ENCODE measurements at places on chromosomes 13 and 19.

GRCh38 chr13:44726214-44726613 lies 150.1 kb upstream of the TSC22D1 start:
- DNase-seq, result no peak

DNA sequence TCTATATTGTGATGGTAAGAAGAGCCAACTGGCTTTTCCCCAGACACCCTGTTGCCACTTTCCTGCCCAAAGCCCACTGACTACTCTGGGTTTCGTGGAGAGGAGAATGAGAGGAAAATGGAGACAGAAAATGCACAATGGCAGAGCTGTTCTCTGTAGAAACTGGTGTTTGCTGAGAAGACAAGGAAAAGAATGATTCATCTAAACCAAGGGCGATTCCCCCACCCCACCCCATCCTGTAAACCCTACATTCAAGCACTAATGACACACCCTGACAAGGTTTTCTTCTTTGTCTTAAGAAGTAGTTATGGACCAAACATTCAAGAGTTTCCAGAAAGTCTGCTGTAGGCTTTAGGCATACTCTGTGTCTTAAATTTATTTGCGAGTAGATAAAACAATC lies 68.8 kb downstream of the DOCK9 start:
- DNase-seq, result peak; percentile 21

GRCh38 chr19:48734625-48735024 lies 5.8 kb downstream of the RASIP1 start:
- DNase-seq, result no peak

DNA sequence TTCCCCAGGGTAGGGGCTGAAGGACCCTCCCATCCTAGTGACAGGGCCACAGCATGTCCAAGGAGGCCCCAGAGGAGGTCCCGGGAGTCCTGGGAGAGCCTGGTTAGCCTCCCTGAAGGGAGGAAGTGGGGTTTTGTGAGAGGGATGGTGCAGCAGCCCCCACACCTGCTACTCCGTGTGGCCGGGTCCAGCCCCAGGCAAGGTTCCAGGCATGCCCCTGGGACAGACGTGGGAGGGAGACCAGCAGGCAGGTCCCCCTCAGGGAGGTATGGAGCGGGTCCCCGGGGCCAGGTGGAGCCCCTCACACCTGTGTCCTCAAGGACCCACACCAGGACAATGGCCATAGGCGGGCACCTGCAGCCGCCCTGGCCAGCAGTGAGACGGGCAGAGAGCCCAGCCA lies 1.9 kb upstream of the F7 start:
- no peak for DNase-seq

- DNase-seq, result no peak
Measured at GRCh38 chr13:107516517-107516916, 698.8 kb downstream of the LIG4 start.

DNA sequence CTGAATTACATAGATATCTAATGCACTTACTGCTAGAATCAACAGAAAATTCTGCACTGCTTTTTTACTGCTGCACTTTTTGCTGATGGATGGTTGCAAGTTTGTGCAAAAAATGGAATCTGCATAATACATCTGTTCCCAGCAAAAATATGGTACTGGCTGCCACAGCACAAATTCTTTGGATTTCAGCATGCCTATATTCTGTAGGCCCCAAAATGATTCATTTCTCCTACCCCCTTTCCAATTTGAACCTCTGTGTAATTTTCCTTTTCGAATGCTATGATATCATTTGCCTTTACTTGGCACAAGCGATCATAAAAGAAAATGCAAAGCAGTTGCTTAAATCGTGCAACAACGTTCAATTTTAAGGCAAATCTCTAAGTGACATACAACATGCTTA lies 524.2 kb upstream of the NBEA start:
- DNase-seq, result no peak

- DNase-seq, result no peak
Measured at GRCh38 chr13:30835442-30835841, 70.6 kb upstream of the MEDAG start.

DNA sequence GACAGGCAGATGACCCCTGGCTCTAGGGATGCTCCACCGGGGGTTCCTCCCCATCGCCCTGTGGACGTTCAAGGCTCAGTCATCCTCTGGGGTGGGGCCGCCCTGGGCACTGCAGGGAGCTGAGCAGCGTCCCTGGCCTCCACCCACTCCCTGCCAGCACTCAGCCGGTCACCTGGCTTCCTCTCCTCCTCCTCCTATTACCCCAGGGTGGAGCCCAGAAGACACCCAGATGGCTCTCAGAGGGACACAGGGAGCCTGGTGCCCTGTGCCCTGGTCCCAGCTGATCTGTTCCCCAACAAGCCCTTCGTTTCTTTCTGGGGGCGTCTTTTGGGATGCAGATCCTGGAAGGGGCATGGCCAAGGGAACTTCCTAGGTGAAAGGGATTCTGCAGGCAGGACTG lies 3.7 kb upstream of the MKNK2 start:
- no peak for DNase-seq

DNA sequence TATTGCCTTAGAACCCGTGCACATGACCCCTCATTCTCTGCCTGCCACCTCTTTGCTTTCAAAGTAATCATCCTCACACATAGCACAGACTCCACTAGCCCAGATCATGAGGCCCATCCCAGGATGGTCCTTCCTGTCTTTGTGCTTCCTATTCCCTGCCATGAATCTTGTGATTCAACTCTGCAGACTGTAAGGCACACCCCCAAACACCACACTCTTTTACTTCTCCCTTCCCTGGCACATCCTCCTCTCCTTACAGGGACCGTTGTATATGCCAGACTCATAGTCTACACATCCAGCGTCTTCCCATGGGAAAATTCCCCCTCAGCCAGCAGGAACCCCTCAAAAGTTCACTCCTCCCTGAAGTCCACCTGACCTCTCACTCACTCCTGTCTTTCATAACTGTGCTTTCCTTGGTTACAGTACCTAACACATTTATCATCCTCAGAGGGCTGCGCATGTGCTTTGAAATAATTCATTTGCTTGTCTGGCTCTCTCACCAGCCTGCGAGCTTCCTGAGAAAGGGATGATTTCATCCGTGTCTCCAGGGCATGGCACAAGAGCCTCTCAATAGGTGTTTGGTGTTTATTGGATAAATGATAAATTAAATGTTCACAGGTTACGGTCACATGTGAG lies 26.8 kb upstream of the LRCH1 start:
- DNase-seq, result no peak

- DNase-seq, result no peak
Measured at GRCh38 chr13:77513719-77514335, 21.7 kb upstream of the SCEL start.

- no peak for DNase-seq
Measured at GRCh38 chr13:52665325-52665724, 12.7 kb downstream of the SUGT1 start.

DNA sequence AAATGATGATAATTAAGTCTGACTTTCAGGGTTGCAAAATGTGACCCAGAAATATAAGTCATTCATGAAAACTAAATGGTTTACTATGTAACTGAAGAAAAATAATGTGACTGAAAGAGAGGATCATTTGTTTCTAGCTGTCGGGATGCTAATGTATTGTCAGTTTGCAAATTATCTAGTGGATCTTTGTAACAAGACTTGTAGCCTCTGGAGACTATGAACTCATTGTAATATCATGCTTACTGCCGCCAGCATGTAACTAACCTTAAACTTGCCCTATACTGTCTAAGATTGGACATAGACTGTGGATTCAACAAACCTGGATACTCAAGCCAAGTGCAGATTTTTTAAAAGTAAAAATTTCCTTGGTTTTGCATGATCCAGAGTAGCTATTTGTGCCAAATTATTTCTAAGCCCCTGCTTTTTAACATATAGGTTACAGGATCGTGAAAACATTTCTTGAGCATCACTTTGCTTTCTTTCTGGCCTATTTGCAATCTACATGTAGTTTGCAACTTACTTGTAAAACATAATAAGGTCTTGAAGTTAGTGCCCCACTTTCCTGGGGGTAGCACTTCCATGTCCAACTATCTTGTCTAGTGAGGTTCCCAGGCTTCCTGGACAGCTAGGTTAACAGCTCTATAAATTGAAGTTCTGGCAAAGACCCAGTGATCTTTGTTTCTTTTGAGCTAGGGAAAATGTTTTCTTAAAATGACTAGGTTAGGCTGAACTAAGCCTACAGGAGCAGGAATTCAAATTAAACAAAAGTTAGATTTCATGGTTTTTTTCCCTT lies 3.3 kb upstream of the POSTN start:
- DNase-seq, result no peak

DNA sequence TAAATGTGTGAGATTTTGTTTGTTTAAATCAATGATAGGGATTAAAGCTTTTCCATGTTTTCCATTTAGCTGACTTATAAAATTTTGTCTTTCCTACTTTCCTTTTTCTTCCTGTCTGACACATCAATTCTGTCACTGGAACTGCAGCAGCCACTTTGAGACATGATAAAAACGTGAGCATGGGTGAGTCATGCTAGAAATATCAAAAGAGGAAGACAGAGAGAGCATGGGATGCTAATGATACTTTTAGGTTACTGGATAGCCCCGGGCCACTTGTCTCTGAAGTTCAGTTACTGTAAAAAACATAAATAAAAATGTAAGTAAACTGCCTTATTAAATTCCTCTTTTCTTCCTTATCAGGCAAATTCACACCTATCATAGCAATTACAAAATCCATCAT lies 1332.0 kb upstream of the PCDH20 start:
- no peak for DNase-seq

DNA sequence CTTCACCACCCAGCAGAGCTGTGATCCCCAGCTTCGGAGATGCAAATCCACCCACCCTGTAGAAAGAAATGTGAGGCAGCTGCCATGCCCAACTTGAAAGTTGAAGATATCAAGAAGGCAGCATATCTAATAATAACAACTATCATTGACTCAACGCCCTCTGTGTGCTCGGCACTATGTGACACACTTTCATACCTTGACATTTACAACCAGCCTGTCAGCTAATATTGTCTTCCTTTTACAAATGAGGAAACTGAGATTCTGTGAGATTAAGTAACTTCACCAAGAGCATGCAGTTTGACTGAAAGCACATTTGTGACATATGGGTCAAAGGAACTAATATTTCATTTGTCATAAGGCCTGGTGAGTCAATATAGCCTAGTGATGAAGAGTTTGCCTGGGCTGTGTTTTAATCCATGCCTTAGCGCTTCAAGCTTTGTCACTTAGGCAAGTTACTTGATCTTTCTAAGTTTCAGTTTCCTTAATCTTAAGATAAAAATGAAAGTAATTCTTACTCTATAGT lies 137.0 kb downstream of the FLT1 start:
- DNase-seq, result no peak

DNA sequence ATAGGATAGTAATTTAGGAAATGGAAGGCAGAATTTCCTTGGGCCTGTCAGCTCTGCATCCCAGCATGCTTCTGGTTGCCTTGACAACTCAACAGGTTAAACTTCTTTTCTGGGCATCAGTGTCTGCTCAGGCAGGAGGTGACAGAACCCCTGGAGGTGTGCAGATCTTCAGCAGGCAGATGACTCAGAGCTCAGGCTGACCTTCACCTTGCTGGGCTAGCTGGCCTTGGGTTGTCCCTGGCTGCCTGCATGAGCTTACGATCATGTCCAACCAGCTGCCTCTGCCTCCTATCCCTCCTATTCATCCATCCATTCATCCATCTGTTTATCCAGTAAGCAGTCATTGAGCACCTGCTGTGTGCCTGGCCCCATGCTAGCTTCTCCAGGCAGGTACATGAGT lies 81.2 kb upstream of the KCTD15 start:
- no peak for DNase-seq

- DNase-seq, result no peak
Measured at GRCh38 chr13:40813667-40814454, 24.4 kb downstream of the SLC25A15 start.

DNA sequence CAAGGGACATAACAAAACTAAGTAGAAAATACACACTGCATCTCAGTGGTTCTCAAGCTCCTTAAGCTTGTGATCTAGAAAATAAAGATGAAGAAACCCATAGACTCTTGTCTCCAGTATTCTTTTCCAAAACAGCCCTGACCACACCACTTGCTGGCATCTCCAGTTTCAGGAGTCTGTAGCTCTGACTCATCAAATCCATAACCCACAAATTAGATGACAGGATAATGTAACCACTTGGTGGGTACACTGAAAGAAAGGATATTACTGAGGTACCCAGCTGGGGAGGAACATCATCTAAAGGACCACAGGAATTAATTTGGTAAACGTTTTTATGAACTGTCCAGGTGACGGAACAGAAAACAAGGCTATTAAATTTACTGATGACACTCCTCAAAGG lies 214.7 kb downstream of the VWA8 start:
- DNase-seq, result no peak

GRCh38 chr19:34243876-34244578 lies 10.3 kb upstream of the GARRE1 start:
- no peak for DNase-seq

- DNase-seq, result peak; percentile 94
Measured at GRCh38 chr19:18683109-18683957, at the start of gene CRTC1. TSS of gene CRTC1 (plus strand) at chr19:18683680. CDS start at chr19:18683703, 23 bp downstream.

DNA sequence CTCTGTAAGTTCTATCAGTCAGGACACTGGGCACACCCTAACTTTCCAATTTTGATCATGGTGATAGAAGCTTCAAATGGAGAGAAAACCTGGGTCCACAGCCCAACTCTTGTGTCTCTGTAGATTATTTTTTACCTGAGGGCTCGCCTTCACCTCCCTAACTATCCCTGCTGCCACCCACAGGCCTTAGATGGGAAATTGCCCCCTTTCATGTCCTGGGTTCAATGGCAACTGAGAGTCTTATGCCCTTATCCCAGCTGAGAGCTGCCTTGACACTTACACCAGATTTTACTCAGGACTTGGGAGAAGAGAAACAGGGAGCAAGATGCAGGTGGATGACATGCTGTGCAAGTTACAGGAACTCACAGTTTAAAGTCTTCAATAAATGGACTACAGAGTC lies 81.7 kb downstream of the RAP2A start:
- DNase-seq, result no peak

DNA sequence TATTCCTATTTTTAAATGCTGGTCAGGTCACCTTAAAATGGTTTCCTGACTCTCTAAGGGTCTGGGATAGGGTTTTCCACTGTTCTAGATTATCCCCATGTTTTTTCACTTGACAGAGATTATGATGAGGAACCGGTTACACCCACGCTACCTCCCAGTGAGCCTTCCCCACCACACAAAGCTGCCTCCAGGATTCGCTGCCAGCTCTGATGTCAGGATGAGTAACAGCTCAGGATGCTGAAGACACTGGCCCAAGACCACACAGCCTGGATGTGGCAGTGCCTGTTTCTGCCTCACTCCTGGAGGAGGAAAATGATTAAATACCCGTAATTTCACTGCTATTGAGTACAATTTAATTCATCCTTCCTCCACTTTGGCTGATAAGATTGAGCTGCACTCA lies 22.9 kb downstream of the ZNF114 start:
- no peak for DNase-seq

GRCh38 chr19:4676955-4677731 lies 7.0 kb upstream of the MYDGF start:
- peak; percentile 46 for DNase-seq

GRCh38 chr13:54185101-54185500 lies 1156.5 kb downstream of the OLFM4 start:
- no peak for DNase-seq

GRCh38 chr19:10112895-10113591 lies 1.6 kb downstream of the P2RY11 start:
- DNase-seq, result peak; percentile 70

GRCh38 chr13:78160793-78161192 lies 242.2 kb upstream of the EDNRB start:
- DNase-seq, result no peak

- DNase-seq, result peak; percentile 11
Measured at GRCh38 chr19:48271531-48272151, 1.8 kb downstream of the ZNF114 start.

GRCh38 chr13:111527614-111528229 lies 207.3 kb downstream of the TEX29 start:
- no peak for DNase-seq
